ENCODE measurements at places on chromosomes 12 and 14. TPM values are rescaled to one million over a fixed set of nuclear protein-coding genes. Genes with fewer than 3 reads are reported as not detected.

The CMA1 gene
- not detected for total RNA-seq

The RPGRIP1 gene
- total RNA-seq = not detected

- DNase-seq = no peak
Measured at GRCh38 chr12:70837026-70837425, 83.5 kb downstream of the PTPRR start.

GRCh38 chr14:53144244-53144643, 8.9 kb downstream of the DDHD1 start:
- DNase-seq = no peak

DNA sequence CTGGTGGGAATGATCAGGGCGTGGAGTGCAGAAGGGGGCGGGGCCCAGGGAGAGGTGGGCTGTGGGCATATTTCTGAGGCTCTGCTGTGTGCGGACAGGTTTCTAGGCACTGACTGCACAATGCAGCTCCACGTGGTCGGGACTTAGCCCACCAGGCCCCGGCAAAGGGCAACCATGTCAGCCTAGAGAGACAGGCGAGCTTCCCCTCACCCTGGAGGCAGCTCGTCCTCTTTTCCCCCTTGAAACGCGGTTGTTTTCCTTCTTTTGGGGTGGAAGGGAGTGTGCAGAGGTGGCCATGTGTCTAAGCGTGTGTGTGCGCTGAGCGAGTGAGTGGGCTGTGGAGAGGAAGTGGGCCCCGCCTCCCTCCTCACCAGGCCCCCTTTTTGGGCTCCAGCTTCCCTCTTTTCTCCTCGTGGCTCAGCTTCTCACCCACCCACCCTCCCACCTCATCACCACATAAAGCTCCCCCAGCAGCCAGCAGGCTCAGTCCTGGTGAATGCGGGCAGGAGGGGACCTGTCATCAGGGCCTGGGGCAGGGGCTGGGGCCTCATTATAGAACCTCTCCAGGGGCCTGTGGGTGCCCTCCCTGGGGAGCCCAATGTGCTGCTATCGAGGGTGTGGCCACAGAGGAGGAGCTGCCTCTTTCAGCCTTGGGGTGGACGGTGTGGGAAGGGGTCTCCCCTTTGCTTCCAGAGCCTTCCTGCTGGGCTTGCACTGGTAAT, 22.0 kb downstream of the LRTM2 start:
- no peak for DNase-seq

The CLMN gene
- 64.3 TPM for total RNA-seq

GRCh38 chr14:59363531-59364226, 101.5 kb downstream of the GPR135 start:
- peak; percentile 68 for DNase-seq

- no peak for DNase-seq
Measured at GRCh38 chr12:96248136-96248931, 54.2 kb downstream of the ELK3 start.

DNA sequence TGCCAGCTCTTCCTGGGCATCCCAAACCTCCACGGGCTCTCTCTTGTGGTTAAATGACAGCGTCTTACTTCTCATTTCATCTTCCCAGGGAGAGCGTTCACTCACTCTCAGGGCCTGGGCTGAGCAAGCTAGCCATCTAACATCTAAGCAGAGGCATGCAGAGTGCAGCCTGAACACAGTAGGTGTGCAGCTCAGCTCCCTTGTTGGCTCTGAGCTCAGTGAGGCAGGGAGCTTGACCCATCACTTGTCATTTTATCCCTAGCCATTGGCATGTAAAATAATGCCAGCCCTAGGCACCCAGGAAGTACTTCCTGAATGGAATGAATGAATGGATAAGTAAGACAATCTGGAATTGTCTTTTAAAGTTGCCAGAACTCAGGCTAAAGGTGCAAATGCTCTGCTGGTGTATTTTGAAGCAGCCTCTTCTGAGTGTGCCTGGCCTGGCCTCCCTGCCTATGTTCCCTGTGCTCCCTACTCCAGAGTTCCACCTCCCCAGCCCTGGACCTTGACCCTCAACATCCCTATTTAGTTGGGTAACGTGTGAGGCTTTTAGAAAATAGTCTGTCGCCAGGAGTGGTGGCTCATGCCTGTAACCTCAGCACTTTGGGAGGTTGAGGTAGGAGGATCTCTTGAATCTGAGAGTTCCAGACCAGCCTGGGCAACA, 9.5 kb upstream of the MEG3 start:
- no peak for DNase-seq

- DNase-seq = peak; percentile 14
Measured at GRCh38 chr14:105448706-105449111, 25.9 kb upstream of the CRIP2 start.

- no peak for DNase-seq
Measured at GRCh38 chr14:73289308-73289707, 52.0 kb downstream of the PAPLN start.

GRCh38 chr14:33592297-33592696, 358.6 kb downstream of the EGLN3 start:
- DNase-seq = no peak

The PYM1 gene
- 38.0 TPM for total RNA-seq

The HOXC13 gene
- total RNA-seq = 10.2 TPM

DNA sequence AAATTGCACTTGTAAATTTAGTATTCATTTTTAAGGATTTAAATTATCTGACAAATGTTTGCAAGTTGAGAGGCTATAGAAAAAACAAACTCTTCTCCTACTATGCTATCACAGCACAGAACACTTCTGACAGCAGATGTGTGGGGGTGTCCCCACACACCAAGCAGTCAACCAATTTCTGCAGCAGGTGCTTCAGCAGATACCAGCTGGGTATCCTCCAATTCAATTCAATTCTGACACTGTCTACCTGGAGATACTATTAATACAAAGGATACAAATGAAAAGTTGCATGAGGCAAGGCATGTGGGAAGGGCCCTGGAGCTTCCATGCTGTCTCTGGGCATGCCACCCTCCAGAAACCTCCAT, 35.1 kb downstream of the PCNX1 start:
- no peak for DNase-seq

The KNTC1 gene
- total RNA-seq = 13.6 TPM

- no peak for DNase-seq
Measured at GRCh38 chr12:55733858-55734257, 5.0 kb upstream of the CD63 start.

The ABCC9 gene
- total RNA-seq = not detected

The RAB15 gene
- 6.2 TPM for total RNA-seq

GRCh38 chr14:102690509-102691286, 86.6 kb upstream of the TRAF3 start:
- DNase-seq = no peak

DNA sequence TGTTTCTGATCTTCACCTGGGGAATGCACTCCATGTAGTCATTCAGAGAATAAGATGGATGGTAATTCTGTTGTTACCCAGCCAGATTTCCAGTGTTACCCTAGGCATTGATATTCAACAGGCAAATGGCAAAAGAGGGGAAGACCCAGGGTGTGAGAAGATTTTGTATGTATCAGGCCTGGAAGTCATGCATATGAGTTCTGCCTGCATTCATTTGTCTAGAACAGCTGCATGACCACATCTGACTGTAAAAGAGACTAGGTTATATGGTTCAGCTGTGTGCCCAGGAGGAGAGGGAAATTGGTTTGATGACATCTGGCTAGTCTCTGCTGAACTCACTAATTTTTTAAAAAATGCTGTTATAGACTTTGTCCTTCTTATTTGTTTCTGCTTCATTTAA, 224.9 kb downstream of the NAV3 start:
- DNase-seq = no peak

GRCh38 chr12:79115743-79116142, 251.2 kb downstream of the SYT1 start:
- no peak for DNase-seq

The KCNA1 gene
- not detected for total RNA-seq

GRCh38 chr12:98678946-98679610, 34.0 kb downstream of the APAF1 start:
- DNase-seq = no peak

- DNase-seq = no peak
Measured at GRCh38 chr12:64265839-64266238, 43.7 kb upstream of the KICS2 start.

DNA sequence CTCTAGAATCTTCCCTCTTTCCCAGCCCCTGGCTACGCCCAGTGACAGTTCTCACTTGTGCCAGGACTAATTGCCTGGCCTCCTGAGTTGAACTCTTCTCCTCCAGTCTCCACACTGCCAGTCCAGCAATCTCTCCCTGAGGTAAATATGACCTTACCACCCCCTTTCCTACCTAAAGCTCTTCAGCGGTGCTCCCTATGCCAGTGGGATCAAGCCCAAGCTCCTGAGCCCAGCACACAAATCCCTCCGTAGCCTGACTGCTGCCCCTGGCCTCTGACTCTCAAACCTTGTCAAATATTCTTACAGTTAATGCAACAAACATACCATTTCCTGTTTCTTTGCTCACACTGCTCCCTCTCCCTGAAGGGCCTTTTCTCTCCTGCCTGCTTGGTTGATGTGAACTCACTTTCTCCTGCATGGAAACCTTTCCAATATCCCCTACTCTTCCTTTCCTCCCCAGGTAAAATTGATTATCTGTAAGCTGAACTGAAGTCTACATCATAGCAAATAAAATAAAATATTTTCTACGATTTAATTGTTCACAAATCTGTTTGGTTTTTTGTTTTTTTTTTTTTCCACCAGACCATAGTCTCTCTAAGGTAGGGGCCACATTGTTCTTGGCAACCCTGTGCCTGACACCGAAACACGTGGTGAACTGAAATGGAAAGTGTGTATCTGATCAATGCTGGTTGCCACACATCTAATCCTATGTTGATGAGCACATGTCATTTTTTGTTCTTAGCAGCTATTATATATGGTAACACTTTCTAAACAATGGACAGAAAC, 147.5 kb downstream of the SLC38A6 start:
- DNase-seq = no peak

GRCh38 chr14:100764471-100765115, 37.9 kb downstream of the DLK1 start:
- DNase-seq = no peak

DNA sequence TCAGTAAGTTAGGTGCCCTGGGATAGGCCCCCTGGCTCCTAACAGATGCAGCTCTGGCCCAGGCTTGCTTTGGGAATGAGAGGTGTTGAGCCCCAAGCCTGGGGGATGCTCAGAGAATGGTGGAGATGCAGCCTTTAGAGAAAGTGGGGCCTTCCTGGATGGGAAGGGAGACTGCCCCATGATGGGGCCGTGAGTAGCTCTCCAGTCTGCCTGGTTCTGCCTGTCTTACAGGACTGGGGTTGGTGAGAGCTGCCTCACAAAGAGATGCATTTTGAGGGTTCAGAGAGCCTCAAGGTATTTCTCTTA, 523 bp upstream of the VRTN start:
- no peak for DNase-seq

GRCh38 chr12:110948041-110948440, 27.7 kb upstream of the MYL2 start:
- DNase-seq = no peak

DNA sequence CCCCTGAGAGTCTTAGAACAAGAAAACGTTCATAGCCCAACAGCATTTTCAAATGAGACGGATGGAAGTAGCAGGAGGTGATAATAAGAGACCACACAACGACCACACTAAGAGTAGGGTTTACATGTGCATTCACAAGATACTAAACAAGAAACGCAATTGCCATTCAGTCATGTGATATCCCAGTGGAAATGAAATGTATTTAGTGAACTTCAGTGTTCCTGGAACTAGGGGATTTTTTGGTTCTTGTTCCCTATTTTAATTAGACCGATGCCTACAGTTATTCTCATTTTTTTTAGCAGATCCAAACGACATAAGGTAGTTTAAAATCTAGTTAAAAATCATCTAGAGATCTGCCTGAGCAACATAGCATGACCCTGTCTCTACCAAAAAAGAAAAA, 150.0 kb downstream of the GPR65 start:
- no peak for DNase-seq

DNA sequence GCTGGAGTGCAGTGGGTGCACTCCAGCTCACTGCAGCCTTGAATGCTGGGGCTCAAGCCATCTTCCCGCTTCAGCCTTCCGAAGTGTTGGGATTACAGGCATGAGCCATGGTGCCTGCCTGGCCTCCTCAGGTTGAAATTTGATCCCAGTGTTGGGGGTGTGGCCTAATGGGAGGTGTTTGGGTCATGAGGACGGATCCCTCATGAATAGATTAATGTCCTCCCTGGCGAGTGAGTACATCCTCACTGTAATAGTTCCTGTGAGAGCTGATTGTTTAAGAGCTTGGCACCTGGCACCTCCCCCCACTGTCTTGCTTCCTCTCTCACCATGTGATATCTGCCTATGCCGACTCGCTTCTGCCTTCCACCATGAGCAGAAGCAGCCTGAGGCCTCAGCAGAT, 84.7 kb downstream of the TSPAN9 start:
- peak; percentile 28 for DNase-seq

DNA sequence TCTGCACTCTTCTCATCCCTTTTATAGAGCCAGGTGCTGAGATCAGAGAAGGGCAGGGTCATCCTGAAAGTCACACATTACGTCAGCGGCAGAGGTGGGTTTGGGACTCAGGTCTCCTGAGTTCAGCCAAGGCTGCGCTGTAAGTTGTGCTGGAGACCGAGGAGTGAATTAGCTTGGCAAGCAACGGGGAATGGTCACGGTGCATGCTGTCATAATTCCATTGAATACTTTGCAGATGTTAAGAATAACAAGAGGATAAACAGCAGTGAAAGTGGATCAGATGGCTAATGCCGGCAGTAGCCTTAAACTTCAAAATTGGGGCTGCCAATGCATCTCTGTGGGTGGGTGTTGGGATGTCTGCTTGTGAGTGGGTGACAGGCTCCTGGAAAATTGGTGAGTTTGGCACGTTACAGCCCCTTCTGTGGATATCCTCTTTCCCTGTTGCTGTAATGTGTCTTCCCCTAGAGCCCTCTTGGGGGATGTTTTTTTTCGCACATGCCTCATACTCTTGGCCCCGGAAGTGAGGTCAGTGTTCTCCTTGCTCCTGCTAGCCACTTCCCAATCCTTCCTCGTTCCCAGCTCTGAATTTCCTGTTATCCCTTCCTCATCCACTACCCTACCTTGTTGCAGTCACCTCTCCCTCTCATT, 287.1 kb upstream of the SRRM4 start:
- DNase-seq = no peak

GRCh38 chr12:41074473-41074769, 113.7 kb upstream of the PDZRN4 start:
- DNase-seq = no peak

The P2RX2 gene
- not detected for total RNA-seq

GRCh38 chr12:52063082-52063924, 6.5 kb upstream of the ATG101 start:
- no peak for DNase-seq

The SLC5A8 gene
- not detected for total RNA-seq

The TC2N gene
- 32.0 TPM for total RNA-seq

Data from mammary epithelial cell (primary cell).